ENCODE measurements at places on chromosomes 16 and 17. TPM values are rescaled to one million over a fixed set of nuclear protein-coding genes. Genes with fewer than 3 reads are reported as not detected.

TVP23A gene
- 7.6 TPM for total RNA-seq

NUP88 gene
- total RNA-seq, result 72.2 TPM

GRCh38 chr17:72592242-72592966, 471.6 kb downstream of the SOX9 start:
- H3K27ac ChIP-seq, result no peak overlapping the region
- peak overlapping the region; percentile 82 for H3K4me3 ChIP-seq
- H3K27me3 ChIP-seq, result peaks cover 46% of the 10 kb centered on the region
- peak; percentile 98 for DNase-seq
- H3K4me1 ChIP-seq, result peaks cover 3% of the 10 kb centered on the region

GRCh38 chr16:4692460-4693295, 684 bp upstream of the NUDT16L1 start:
- peaks cover 27% of the 10 kb centered on the region for H3K36me3 ChIP-seq
- H3K27me3 ChIP-seq, result no peaks in the 10 kb centered on the region

DNA sequence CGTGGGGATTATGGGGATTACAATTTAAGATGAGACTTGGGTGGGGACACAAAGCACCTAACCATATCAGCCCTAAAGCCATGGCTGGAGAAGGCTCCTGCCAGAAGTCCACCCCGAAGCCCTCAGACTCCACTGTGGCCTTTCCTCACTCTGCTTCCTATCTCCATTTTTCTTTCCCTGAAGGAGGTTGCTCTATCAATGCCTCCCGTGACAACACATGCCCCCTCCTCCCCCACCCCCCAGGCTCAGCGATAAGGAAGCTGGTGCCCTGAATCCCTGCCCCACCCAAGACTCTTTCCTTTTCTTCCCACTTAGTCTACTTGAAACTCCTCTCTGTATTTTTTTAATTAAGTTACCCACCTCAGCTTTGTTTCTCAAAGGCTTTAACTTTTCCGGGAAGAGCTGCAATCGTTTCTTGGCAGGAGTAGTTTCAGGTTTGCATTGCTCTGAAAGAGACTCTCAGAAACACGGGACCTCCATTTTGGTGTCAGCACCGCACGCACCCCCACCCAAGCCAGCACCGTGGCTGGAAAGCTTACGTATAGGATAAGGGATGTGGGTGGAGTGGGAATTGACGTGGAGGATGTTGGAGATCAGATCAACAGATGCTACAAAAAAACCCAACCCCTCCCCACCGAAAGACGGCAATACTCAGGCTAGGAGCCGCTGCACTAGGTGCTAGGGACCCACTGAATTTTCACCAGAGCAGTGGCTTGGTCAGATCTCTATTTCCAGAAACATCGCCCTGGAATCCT, 15.2 kb upstream of the CA4 start:
- DNase-seq, result peak; percentile 39
- H3K4me1 ChIP-seq, result no peaks in the 10 kb centered on the region
- H3K27ac ChIP-seq, result no peak overlapping the region
- H3K4me3 ChIP-seq, result peak overlapping the region; percentile 94
- H3K36me3 ChIP-seq, result peaks cover 8% of the 10 kb centered on the region
- peaks cover 38% of the 10 kb centered on the region for H3K27me3 ChIP-seq

GRCh38 chr17:66576473-66576872, 258.4 kb upstream of the CACNG5 start:
- no peaks in the 10 kb centered on the region for H3K4me1 ChIP-seq
- no peaks in the 10 kb centered on the region for H3K27me3 ChIP-seq
- no peak overlapping the region for H3K27ac ChIP-seq
- no peak for DNase-seq
- H3K4me3 ChIP-seq, result no peak overlapping the region
- H3K36me3 ChIP-seq, result no peaks in the 10 kb centered on the region
